ENCODE measurements at places on chromosomes 4 and X.

GRCh38 chr4:188012426-188012945 is 16.9 kb downstream of the ZFP42 start:
- no peak for DNase-seq

- no peak for DNase-seq
These were observed 560.8 kb downstream of the FGF13 start for GRCh38 chrX:138150709-138151108.

DNA sequence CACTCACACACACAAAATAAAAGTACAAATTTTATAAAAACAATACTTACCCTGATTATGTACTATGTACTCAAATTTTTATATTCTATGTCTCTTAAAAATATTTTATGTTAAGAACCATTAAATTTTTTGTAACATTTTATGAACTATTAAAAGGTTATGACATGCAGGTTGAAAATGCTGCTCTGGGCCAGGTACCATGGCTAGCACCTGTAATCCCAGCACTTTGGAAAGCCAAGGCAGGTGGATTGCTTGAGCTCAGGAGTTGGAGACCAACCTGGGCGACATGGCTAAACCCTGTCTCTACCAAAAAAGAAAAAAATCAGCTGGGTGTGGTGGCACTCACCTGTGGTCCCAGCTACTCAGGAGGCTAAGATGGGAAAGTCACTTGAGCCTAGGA is 29.4 kb upstream of the SPINK2 start:
- no peak for DNase-seq

DNA sequence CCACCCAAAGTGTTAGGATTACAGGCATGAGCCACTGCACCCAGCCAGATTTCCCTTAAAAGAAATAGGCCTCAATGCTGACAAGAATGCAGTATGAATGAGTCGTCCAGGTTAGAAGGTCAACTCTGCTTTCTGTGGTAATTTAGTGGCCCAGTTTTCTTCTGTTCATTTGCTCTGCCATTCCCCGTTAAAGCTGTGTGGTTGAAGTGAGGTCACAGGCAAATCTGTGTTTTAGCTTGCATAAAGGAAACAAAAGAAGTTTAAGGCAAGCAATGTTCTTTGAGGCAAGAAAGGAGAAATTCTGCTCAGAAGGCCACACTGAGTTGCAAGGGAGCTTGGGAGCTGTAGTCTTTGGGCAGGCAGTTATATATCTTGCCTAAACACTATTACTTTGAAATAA is 176.8 kb downstream of the LARP7 start:
- no peak for DNase-seq

DNA sequence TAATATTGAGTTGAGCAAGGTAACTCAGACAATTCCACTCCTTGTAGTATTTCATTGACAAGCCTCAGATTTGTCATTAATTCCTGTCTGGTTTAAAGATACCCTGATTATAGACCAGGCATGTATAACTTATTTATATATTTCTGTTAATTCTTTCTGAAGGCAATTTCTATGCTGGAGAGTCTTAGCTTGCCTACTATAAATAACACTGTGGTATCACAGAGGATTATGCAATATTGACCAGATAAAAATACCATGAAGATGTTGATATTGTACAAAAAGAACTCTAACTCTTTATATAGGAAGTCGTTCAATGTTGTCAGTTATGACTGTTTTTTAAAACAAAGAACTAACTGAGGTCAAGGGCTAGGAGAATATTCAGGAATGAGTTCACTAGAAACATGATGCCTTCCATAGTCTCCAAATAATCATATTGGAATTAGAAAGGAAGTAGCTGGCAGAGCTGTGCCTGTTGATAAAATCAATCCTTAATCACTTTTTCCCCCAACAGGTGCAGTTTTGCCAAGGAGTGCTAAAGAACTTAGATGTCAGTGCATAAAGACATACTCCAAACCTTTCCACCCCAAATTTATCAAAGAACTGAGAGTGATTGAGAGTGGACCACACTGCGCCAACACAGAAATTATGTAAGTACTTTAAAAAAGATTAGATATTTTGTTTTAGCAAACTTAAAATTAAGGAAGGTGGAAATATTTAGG is 821 bp downstream of the CXCL8 start:
- DNase-seq: no peak

DNA sequence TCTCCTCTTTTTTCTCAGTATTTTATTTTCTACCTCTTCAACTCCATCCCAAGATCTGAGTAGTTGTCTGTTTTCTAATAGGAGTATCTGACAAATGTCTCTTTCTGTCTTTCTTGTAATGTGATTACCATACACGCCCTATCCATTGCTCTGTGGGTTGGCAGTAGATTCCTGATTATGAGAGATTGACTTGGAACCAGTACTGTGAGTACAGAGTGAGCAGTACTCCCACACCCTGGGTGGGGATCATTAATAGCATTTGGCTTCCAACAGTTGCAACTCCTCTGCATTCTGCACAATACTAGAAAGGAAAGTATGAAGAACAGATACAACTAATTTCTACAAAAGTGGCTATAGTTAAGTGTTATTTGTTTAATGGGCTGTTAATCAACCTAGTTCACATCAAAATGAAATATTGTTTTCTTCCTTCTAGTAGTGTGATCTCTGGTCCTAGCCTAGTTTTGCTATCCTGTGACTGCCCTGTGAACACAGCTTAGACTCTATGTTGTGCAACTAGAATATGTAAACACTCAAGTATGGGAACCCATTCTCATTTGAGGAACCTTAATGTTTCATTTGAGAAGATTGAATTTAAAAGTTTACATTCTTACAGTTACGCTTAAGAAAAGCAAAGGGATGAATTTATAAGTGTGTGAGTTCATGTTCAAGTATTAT is 112.9 kb downstream of the PTPN13 start:
- DNase-seq: no peak

GRCh38 chr4:48602222-48602621 is 112.2 kb downstream of the ZAR1 start:
- no peak for DNase-seq

- no peak for DNase-seq
These were observed 11.7 kb upstream of the RAB40A start for GRCh38 chrX:103531002-103531401.

DNA sequence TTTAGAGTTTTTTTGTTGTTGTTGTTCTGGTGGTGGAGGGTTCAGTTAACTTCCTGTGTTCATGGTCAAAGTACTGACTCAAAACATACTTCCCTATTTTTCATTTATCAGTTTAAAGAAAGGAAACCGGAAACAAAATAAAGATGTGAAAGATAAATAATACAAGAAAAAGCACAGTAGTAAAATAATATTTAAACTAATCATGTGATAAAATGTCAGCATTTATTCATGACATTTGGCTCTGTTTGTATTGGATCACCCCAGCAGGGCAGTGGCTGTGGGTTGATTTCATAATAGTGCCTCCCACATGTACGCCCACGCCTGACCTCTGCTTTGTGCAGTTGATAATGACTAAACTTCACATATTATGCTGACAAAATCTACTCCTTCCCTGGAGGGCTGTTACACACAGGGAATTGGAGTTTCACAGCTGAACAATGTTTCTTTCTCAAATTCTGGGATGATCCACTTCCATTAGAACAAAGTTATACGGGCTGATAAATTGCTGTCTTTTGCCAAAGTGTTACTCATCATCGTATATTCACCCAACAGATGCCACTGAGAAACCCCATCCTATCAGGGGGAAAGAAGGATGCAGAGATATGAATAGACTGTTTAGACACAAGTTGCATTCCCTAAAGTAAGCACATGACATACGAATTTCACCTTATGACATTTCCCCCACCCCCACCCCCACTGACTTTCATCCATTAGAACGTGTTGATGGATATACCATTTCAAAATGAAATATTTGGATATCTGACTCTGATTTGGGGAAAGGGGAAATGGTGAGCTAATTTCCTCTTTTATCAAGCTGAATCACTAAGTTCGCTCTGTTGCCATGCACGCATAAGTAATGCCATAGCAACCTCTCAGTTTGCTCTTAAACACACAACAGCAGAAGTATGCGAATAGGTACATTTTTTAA is 48.3 kb downstream of the AMELX start:
- no peak for DNase-seq

GRCh38 chrX:46733226-46733625 is 25.7 kb downstream of the SLC9A7 start:
- DNase-seq: no peak

GRCh38 chr4:172129593-172129992 is 316.4 kb downstream of the GALNTL6 start:
- DNase-seq: no peak

GRCh38 chrX:39952989-39953388 is 144.8 kb downstream of the BCOR start:
- DNase-seq: no peak

GRCh38 chrX:71105628-71106027 is 912 bp downstream of the CXorf65 start:
- DNase-seq: no peak

GRCh38 chrX:123959281-123960063 is 2.0 kb upstream of the STAG2 start:
- no peak for DNase-seq

- no peak for DNase-seq
These were observed 6.8 kb upstream of the BCOR start for GRCh38 chrX:40104630-40104984.

All from stimulated activated CD8-positive, alpha-beta memory T cell treated with anti-CD3 and anti-CD28 coated beads, Interleukin-4, amount 100 ng/mL, for 4 hours (primary cell).